Fibroblast of skin of scalp (primary cell): ENCODE measurements at places on chromosomes 16 and 17.

DNA sequence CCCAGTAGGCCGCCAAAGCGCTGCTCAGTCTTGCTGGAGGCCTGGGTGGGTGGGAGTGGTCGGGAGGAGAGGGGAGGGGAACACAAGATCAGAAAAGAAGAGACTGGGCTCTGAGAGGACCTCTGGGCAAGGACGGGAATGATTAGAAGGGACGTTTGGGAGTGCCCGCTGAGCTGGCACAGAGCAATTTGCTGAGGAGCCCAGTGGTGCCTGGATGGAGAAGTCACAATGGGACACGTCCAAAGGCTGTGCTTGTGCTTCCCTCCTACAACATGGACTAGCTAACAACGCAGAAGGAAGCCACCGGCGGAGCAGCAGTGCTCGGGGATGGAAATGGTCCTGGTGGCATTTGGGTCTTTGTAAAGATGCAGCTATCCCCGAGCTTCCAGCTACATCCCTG is 45.6 kb upstream of the CACNG4 start:
- no peak for DNase-seq

GRCh38 chr17:32854207-32854606 is 22.7 kb downstream of the MYO1D start:
- DNase-seq = no peak

- no peak for DNase-seq
Observed at GRCh38 chr17:82655038-82655479, 6.8 kb upstream of the WDR45B start.

DNA sequence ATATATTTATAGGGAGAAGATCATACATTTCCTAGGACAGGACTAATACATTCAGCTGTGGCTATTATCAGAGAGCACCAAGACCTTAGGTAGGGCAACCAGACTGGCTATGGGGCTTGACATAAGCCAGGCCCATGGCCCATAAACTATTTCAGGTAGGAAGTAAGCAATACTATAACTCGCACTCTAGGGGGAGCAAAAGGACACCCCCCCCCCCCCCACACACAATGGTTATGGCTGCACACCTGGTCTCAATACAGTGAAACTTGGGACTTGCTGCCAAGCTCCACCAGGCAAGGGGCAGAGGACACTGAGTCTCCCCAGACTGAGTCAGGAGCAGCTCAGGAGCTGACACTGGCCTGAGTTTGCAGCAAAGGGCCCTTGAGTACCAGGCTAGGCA is 348.9 kb upstream of the ASIC2 start:
- DNase-seq = no peak

GRCh38 chr16:72203401-72203800 is 31.4 kb upstream of the PMFBP1 start:
- peak; percentile 40 for DNase-seq

- DNase-seq = no peak
Observed at GRCh38 chr17:51672065-51672464, 411.7 kb downstream of the UTP18 start.

DNA sequence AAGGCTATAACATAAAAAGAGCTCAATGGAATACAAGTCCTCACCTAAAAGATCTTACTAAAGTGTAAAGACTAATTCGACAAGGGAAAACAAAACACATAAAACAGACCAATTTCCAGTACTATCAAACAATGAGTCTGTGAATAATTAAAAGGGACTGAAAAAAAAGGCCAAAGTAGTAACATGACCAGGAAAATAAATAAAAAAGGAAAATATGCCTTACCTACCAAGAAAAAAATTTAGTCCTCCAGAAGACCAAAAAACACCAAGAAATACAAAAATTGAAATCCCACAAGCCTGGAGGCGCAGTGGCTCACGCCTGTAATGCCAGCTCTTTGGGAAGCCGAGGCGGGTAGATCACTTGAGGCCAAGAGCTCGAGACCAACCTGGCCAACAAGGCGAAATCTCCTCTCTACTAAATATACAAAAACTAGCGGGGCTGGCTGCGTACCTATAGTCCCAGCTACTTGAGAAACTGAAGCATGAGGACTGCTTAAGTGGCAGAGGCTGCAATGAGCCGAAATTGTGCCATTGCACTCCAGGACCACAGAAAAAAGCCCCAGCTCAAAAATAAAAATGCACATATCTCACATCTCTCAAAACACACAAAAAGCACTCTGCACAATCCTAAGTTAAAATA is 60.8 kb downstream of the TEX14 start:
- no peak for DNase-seq

- DNase-seq = no peak
Observed at GRCh38 chr16:7334801-7335560, 2.3 kb downstream of the RBFOX1 start.

GRCh38 chr17:73592079-73592415 is 52.2 kb downstream of the SDK2 start:
- no peak for DNase-seq

DNA sequence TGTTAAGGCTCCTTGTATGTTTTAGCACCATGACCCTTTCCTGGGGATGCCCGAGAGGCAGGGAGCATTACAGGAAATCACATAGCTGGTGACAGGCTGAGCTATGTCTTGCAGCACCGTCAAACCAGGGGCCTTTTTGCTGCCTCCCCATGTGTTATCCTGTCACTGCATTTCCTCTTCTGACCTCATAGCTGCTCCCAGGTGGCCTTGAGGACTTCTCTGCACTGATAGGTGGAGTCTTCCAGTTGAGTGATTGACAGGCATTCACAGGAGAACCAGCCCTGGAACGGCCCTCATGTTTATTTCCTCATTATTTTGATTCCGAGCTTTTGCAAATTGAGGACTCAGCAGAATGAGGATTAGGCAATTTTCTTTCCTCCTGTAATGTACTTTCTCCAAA is 349.6 kb downstream of the HAPSTR1 start:
- DNase-seq = no peak

- no peak for DNase-seq
Observed at GRCh38 chr16:4141604-4142003, 25.4 kb upstream of the ADCY9 start.

GRCh38 chr17:8859804-8860430 is 7.6 kb downstream of the PIK3R6 start:
- DNase-seq = no peak

GRCh38 chr16:85961988-85962915 is 63.3 kb downstream of the IRF8 start:
- no peak for DNase-seq

- DNase-seq = no peak
Observed at GRCh38 chr17:57281887-57282286, 25.6 kb downstream of the MSI2 start.

- no peak for DNase-seq
Observed at GRCh38 chr17:71914812-71915211, 206.0 kb upstream of the SOX9 start.

DNA sequence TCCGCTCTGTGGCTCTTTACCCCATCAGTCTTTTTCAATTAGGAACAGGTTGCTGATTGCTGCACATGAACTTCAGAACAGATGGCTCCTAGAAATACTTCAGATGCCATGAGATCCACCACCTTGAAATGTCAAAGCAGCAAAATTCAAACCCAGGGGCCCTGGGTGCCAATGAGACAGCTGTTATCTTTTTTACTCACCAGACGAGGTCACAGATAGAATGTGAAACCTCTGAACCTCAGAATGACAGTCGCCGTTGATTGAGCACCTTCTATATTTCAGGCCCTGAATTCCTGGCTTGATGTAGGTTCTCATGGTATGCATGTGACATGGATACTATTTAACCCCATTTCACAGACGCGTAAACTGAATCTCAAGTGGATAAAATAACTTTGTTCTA is 63.0 kb downstream of the MAF start:
- DNase-seq = no peak

DNA sequence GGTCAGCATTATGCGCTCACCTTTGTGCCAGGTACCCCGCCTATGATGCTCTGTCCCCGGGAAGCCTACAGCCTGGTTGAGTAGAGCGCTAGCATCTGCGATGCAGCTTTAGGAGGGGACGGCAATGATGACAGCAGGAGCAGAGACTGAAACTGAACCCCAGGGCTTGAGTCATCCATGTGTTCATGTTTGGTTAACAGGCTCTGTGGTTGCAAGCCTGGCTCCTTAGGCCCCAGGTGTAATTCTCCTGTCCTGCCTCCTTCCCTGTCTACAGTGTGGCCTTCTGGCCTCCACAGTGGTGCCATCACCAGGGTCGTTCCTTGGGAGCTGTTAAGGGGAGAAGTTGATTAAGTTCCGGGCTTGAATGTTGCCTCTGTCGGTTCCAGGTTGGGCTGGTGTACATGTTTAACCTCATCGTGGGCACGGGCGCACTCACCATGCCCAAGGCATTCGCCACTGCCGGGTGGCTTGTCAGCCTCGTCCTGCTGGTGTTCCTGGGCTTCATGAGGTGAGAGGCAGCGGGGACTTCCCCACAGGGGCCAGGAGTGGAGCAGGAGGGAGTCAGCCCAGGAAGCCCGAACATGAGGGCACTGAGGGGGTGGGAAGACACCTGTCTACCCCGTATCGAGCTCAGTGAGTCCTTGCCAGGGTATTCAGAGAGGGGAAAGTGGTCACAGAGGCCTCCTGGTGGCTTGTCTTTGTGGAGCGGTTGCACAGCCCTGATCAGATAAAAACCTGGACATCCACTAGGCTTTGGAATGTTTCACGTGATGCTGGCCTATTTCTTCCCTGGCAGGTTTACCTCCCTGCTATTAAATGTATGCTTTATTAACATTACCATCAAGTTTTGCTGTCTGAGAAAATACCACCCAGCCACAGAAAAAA is 9.2 kb upstream of the NAT9 start:
- no peak for DNase-seq

DNA sequence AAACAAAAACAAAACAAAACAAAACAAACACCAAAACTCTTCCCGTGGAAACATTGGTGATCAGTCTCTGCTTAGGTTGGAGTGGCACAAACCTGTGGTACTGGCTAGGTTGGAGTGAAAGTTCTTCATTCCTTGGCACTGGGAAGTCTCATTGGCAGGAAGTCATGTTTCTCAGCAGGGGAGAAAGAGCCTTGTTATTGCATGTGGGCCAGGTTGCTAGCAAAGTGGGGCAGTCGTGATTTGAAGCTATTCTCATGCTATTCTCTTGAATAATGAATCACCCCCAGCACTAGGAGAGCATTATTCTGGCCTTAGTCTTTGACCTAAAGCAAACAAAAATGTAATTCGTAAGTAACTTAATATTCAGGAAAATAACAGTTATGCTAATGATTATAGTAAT is 24.3 kb upstream of the B4GALNT2 start:
- peak; percentile 94 for DNase-seq

DNA sequence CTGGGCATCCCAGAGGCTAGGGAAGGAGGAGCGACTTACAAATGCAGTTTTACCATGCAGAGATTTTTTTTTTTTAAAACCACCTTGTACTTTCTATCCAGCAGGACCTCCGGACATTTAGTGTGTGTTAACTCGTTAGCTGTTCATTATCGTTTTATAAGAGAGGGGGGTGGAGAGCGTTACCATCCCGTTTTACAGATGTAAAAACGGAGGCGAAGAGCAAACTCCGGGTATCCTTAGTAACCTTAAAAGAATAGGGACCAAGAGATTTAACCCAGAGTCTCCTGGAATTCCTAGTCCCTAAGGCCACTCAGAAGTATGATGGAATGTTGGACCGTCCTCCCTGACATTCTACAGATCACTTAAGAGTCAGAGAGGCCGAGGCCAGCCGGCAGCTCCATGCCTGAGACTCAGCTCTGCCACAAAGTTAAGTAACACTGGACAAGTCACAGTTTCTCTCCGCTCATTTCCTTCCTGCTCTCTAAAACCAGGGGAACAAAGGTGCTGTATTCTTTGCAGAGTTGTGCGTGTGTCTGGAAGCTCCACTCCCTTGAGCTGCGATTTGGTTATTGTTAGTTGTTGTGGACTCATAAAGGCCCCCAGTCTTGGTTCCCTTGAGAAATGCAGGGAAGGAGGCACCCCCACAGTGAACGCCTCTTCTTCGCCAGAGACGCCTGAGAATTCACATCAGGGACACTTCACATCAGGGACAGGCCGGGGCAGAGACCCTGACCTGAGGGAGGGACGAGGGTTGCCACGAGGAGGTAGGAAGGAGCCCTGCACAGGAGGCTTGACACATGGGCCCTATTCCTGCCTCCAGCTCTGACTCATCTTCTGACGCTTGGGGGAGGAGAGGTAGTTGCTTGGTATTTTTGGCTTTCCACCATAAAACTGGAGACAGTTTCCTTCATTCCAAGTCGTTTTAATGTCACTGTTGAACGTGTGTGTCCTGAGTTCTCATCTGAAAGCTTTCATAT is 1.2 kb downstream of the DUSP14 start:
- peak; percentile 90 for DNase-seq

GRCh38 chr16:81384006-81384405 is 60.6 kb upstream of the CMIP start:
- peak; percentile 12 for DNase-seq

DNA sequence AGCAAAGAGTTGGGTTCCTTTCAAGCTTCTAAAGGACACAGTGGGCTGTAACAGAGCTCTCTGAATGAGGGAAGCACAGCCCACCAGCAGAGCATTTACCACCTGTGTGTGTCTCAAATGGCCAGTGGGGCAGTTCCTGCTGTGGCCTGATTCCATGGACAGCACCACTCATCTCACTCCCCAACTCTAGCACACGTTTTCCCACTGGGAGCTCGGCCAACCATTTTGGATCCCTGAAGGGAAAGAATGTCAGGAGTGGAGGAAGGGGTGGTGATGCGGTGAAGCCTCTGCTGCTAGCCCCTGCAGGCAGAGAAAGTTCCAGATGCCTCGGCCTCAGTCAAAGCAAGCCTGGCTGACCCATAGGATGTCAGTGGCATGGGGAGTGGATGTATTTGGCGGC is 86.6 kb downstream of the PLXDC1 start:
- peak; percentile 57 for DNase-seq

GRCh38 chr16:4021070-4021779 is 95.0 kb downstream of the ADCY9 start:
- no peak for DNase-seq

GRCh38 chr16:50666658-50667496 is 14.2 kb downstream of the SNX20 start:
- DNase-seq = no peak

DNA sequence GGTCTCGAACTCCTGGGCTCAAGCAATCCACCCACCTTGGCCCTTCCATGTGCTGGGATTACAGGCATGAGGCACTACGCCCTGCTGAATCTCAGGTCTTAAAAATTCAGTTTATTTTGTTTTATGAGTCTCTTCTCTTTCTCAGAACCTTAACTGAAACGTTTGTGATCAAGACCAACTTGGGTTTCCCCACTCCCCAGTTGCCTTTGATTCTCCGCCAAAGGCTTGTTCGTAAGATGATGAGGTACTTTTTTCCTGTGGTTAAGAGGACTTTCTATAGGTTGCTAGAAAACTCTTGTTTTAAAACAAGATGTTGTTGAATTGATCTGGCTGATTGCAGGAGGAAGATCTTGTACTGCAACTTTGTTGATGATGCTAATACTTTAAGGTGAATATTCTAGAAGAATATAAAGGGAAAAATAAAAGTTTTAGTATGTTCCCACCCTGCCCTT is 11.7 kb downstream of the ABCC1 start:
- no peak for DNase-seq

- peak; percentile 58 for DNase-seq
Observed at GRCh38 chr17:6713130-6713917, at the start of gene SLC13A5. Gene SLC13A5 (minus strand): TSS chr17:6713369. CDS start chr17:6713333, 36 bp downstream.

- no peak for DNase-seq
Observed at GRCh38 chr16:67606632-67607031, 38.3 kb upstream of the CARMIL2 start.

GRCh38 chr17:13646969-13647542 is 45.3 kb upstream of the HS3ST3A1 start:
- no peak for DNase-seq

- DNase-seq = no peak
Observed at GRCh38 chr17:36481829-36482228, 4.7 kb upstream of the ZNHIT3 start.

- no peak for DNase-seq
Observed at GRCh38 chr16:79360267-79360666, 240.3 kb downstream of the MAF start.
